Common myeloid progenitor, CD34-positive (primary cell): ENCODE measurements at places on chromosomes 5 and 9.

GRCh38 chr5:150442699-150443080 is 6.8 kb downstream of the RPS14 start:
- no peak for DNase-seq

GRCh38 chr9:71748280-71748743 is 20.0 kb downstream of the CEMIP2 start:
- DNase-seq: peak; percentile 44

GRCh38 chr9:135291165-135291564 is 188.4 kb upstream of the PPP1R26 start:
- no peak for DNase-seq

- no peak for DNase-seq
These were observed 2.2 kb upstream of the ADGRD2 start for GRCh38 chr9:124448019-124448418.

- no peak for DNase-seq
These were observed 40.3 kb downstream of the NNT start for GRCh38 chr5:43643327-43643726.

DNA sequence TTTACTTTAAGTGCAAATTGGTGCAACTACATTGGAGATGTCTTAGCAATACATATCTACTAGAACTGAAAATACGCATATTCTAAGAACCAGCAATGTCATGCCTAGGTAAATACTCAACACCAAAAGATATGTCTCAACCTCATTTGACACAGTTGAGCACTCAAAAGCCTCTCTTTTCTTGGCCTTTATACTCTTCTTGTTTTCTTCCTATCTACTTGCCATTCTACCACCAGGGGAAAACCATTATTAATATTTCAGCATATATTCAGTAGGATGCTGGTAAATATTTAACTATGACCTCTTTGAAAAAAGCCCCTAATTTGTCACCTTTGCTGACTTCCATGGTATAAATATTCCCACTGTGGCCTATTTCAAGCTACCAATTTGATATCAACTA is 443.8 kb downstream of the LRRC70 start:
- DNase-seq: no peak

DNA sequence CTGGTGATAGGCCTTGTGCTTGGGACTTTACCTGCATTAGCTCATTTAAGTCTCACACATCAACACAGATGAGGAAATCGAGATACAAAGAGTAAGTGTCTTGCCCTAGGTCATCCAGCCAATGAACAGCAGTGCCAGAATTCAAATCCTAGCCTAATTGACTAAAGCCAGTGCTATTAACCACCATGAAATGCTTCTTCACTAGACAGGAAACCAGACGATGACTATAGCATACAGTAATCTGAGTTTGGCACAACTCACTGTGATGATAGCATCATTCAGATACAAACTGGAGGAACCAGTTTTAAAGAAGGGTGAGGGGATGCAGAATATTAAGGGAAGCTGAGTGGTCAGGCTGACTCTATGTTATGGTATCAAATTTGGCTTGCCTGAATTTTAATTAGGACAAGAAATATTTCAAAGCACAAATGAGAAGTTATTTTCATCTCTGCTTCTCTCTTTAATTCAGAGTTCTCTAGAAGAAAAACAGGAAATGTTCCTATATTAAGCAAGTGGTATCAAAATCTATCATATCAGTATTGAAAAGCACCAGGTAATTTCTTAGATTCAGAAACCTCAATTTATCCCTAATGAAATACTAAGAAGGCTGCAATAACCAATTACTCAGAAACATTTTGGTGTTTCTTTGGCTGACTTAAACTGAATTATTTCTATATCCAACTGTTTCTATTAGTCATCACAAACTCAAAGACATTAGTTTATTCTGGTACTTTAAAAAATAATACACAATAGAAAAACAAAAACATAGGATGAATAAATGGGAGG is 147.0 kb upstream of the RASA1 start:
- DNase-seq: peak; percentile 82

DNA sequence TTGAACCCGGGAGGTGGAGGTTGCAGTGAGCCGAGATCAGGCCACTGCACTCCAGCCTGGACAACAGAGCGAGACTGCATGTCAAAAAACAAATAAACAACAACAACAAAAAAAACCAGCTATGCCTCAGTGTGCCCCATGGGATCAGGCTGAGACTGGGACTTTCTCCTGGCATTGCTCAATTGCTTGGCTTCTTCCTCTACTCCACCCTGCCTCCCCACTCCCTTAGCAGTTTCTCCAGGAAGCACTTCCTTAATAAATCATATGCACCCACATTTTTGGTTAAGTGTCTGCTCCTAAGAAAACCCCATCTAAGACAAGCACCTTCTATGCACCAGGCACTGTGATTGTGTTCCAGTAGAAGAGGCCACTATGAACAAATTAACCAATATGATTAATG is 41.0 kb upstream of the TMEM252 start:
- no peak for DNase-seq

DNA sequence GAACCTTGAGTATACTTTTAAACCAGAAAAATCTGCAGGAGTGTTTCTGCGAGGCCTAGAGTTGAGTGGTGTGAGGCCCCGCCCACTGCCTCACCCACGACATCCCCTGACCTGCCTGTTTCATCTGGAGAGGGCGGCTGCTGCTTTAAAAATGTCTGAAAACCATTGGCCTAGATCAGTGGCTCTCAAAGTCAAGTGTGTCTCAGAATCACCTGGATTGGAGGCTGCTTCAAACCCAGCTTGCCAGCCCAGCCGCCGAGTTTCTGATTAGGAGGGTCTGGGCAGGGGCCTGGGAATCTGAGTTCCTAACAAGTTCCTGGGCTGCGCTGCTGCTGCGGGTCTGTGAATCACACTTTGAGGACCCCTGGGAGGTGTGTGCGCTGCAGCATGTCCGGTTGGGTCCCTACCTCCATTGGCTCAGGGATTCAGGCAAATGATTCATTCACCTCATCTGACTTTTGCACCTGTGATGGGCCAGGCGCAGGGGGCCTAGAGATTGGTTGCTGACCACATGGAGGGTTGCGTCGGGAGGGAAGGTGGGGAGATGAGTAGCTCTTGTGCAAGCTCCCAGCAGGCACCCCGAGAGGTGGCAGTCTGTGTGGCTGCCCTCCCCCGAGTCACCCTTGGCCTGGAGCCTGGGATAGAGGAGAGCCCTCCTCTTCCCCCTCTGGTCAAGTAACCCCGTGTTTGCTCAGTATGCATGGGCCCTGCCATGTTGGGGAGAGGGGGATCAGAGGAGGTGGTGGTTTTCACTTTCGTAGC is 27.6 kb upstream of the HMCN2 start:
- DNase-seq: no peak

DNA sequence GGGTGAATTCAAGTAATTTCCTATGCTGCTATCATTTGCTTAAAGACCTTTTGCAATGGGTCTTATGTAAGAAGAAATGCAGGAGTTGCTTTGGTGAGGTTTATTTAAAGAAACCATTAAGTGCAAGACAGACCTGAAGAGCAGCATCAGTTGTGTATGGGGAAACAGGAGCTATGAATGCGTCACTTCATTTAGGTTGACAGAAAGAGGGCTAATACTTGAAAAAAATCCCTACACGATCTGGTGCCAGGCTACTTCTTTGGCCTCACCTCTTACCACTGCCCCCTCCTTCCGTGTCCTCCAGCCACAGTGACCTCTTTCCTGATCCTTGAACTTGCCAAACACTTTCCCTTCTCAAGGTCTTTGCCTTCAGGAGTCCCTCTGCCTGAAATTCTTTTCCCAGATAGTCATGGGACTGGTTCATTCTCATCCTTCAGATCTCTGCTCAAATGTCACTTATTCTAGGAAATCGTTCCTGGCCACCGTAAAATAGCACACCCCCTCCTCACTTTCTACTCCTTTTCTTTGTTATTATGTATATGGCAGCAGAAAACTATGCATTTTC is 1.4 kb upstream of the JAK2 start:
- DNase-seq: peak; percentile 16

DNA sequence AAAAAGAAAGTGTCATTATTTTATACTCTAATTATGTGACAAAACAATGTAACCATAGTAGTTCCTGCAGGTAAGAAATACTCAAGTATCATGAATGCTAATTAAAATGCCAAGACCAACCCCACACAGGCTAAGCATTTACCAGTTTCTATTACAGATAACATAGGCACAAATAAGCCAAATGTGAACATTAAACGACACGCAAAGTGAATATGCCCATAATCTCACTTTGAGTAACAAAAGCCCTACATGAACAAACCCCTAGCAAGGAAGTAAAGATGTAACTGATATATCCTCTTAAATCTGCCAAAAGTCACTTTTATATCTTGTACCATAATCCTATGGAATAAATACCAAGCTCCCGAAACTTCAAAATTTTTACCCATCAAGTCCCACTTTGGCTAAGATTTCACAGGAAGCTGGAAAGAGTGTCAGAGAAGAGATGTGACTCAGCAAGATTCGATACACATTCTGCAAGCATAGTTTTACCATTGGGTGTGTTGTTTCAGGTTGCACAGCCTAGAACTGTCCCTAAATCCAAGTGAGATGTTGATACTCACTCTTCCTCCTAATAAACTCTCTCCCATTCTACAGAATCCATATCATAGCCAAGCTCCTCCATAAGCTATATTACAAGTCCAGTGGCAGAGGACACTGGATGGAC is 28.8 kb downstream of the TRPM6 start:
- peak; percentile 15 for DNase-seq

DNA sequence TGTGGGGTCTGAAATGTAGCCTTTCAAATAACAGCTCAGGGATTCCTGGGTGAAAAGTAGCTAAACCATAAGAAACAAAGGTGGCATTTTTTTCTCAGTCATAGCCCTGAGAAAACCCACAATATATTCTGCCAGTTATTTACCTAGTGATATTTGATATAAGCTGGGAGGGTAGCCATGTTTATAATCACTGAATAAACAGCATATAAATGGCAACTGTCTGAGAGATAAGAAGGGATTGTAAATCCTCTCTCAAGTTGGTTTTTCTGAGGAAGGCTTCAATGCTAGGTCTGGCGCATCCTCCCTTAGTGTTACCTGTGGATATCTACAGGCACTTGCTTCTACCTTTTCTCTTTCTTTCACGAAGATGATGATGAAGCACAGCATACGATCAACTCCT is 1080.5 kb upstream of the DMAC1 start:
- DNase-seq: no peak

- no peak for DNase-seq
These were observed 65.2 kb downstream of the MSX2 start for GRCh38 chr5:174789596-174789995.

GRCh38 chr5:160327818-160328217 is 15.5 kb upstream of the CCNJL start:
- DNase-seq: no peak

DNA sequence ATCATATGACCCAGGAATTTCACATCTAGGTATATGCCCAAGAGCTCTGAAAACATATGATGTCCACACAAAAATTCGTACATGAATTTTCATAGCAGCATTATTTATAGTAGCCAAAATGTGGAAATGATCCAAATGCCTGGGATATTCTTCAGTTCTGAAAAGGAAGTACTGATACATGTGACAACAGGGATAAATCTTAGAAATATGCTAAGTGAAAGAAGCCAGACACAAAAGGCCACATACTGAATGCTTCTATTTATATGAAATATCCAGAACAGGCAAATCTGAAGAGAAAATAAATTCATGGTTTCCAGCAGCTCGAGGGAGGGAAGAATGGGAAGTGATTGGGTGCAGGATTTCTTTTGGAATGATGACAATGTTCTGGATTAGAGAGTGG is 16.8 kb upstream of the ZBTB43 start:
- DNase-seq: no peak

GRCh38 chr5:152364172-152364571 is 40.9 kb downstream of the NMUR2 start:
- no peak for DNase-seq

- DNase-seq: peak; percentile 62
These were observed 210.5 kb downstream of the KDM4C start for GRCh38 chr9:6968271-6968670.

DNA sequence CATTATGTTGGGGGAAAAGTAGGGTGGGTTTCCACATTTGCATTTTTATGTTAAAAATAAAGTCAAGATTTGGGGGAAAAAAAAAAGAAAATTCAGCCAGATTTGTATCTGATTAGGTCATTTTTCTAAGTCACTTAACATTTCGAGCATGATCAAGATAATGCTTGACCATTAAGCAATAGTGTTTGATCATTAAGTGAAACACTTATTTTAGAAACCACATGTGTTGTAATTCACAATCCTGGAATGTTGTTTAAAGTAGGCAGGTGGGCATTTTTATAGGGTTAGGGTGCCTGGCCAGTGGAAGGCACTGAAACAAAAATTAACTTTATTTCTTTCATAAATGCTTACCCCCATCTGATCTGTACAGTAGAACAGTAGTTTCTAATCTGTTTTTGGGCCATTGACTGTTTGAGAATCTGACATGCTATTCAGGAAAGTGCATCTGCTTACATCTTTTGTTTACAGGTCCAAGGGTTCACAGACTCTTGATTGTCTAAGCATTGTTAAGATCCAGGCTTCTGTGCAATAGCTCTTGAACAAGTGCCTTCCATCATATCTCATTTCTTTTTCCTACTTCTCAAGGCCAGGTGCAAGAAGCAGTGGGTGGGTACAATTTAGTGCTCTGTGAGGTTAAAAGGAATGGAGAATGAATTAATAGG is 9.1 kb downstream of the ZCCHC9 start:
- no peak for DNase-seq

DNA sequence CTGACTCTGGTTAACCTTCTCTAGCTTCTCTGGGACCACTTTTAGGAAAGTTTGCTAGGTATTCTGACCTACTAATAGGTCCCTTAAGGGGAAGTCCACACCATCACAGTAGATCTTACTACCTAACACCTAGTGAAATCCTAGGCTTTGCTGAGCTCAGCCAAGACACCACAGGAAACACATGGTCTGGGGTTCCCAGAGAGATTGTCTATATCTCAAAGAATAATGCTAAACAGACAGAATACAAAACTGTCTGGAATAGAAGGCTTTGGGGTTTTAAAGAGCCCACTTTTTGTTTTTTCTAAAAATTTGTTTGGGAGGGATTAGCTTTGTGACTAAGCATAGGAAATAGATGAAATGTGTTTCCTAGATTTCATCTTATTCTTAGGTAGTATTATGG is 395.1 kb downstream of the ARHGEF28 start:
- DNase-seq: peak; percentile 64

GRCh38 chr9:107423540-107423939 is 66.0 kb downstream of the KLF4 start:
- DNase-seq: no peak

GRCh38 chr9:130150779-130151382 is 21.3 kb upstream of the NCS1 start:
- DNase-seq: no peak

- peak; percentile 12 for DNase-seq
These were observed 191.1 kb downstream of the BNC2 start for GRCh38 chr9:16679327-16679821.
